ENCODE measurements at places on chromosomes 3 and 15.

- DNase-seq: no peak
These were observed 3.9 kb upstream of the PAK2 start for GRCh38 chr3:196735751-196736150.

DNA sequence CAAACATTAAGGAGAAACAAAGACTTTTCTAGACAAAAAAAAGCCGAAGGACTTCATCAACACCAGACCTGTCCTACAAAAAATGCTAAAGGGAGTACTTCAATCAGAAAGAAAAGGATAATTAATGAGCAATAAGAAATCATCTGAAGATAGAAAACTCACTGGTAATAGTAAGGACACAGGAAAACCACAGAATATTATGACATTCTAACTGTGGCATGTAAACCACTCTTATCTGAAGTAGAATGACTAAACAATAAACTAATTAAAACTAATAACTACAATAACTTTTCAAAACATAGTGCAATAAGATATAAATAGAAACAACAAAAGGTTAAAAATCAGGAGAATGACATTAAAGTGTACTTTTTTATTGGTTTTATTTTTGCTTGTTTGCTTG lies 584.5 kb upstream of the CCDC54 start:
- DNase-seq: no peak

GRCh38 chr3:78670746-78671145 lies 1097.1 kb downstream of the ROBO1 start:
- DNase-seq: no peak

DNA sequence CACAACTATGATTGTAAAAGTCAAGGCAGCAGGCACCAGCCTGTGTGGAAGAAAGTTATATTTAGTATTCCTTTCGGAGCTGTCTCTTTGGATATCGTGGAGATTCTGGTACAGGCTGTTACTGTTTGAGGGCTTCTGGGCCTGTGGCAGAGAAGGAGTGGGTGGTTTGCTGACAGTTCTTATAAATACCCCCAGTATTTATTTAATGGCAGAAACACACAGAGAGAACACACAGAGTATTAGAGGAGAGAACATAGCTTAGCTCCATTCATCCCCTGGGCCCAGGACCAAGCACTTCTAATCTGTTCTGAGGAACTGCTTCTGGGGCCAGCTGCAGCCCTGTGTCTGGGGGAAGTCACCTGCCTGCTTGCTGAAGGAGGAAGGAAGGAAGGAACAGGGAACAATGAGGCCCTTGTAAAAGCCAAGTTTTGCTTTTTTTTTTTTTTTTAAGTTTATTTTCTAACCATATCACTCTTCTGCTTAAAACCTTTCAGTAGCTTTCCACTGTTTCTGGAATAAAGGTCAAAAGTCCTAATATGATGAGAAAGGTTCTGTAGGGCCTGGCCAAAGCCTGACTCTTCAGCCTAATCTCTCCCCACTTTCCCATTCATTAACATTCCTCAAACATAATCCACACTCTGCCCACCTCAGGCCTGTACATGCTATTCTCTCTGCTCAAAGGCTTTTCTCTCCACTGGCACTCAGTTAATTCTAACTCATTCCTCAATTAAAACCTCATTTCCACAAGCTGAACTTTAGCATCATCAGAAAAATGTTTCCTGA lies 11.8 kb upstream of the PP2D1 start:
- no peak for DNase-seq

- no peak for DNase-seq
These were observed 579.3 kb upstream of the GRM7 start for GRCh38 chr3:6281662-6282061.

DNA sequence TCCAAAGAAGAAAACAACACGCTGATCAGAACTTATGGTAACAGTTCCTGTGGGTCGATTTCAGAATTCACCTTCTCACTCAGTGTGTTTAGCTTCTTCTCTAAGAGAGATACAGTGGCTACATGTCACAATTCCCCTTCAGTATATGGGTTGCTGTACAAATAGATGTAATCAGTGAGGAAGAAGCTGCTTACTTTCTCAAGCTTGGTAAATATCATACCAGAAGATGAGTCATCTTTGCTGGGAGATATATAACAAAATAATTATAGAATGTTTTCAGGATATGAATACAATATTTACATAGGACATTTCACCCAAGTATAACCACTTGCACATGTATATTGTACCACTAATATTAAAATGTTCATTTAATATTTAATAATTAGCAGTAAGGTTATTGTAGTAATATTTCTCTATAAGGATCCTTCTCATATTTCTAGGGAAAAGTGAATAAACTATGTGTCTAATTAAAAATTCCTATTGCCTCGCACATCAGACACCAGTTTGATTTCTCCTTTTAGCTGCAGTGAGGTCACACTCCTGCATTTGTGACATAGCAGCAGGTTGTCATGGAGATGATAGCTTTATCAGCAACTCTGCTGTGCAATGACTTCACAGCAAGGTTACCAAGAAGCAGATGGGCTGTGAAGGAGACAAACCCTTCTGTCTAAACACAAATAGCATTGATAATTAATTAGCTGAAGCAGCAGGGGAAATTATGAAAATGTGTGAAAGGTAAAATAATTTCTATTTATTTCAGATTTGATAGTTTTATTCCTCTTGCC lies 211.4 kb downstream of the TUSC7 start:
- DNase-seq: no peak

DNA sequence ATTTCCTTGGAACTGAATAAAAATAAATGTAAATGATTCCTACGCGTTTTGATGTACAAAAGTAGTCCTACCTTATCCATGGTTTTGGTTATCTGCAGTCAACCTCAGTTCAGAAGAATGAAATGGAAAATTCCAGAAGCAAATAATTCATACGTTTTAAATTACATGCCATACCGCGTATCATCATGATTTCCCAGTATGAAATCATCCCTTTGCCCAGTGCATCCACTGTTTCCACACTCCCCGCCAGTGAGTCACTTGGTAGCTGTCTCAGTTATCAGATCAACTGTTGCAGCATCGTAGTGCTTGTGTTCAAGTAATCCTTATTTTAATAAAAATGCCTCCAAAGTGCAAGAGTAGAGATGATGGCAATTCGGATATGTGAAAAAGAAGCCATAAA lies 9.1 kb upstream of the MFSD1 start:
- DNase-seq: no peak

DNA sequence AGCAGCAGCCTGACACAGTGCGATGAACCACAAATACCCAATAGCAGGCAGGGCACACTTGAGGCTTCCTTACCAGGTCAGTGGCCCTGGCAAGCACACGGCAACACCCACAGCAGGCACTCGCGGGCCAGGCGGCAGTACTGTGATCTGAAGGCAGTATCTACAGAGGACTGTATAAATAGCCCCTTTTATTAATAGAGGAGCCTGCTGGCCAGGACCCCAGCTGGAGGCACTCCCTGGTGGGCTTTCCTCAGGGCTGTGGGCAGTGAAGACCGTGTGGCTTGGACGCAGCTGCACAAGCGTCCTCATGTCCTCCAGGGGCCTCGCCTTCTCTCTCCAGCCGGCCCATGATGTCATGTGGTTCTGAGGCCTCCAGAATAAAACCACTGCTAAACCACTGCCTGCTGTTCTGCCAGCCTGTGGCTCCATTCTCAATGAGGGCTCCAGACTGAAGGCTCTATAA lies 44.1 kb downstream of the LRIG1 start:
- DNase-seq: no peak

GRCh38 chr3:157786618-157787017 lies 283.4 kb upstream of the VEPH1 start:
- DNase-seq: no peak

DNA sequence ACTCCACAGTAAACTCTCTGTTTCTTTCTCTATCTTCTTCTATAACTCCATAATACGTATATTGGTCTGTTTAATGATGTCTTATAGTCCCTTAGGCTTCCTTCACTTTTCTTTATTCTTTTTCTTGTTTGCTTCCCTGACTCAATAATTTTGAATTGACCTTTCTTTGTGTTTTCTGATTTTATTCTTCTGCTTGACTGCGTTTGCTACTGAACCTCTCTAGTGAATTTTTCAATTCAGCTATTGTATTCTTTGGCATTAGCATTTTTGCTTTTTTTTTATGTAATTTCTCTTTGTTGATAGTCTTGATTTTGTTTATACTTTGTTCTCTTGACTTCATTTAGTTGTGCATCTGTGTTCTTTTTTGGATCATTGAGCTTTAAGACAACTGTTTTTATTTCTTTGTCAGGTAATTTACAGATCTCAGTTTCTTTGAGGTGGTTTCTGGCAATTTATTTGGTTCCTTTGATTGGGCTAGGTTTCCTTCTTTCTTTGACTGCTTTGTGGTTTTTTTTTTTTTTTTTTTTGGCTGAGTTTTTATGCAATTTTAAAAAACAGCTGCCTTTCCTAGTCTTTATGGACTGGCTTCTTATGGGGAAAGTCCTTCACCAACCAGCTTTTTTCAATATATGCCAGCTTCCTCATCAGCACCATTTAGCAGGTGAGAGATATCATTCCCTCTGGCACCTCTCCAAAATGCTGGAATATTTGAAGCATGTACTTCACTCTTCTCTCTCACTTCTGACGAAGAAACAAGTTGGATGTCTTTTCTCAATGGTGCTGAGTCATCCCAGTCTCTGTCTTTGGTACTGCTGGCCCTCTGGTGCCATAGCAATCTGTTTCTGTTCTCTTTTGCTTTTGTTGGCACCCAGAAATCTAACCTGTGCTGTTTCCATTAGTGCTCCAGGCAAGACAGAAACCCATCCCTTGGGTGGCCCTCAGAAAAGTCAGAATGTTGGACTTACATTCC lies 17.6 kb downstream of the RSRC1 start:
- no peak for DNase-seq

DNA sequence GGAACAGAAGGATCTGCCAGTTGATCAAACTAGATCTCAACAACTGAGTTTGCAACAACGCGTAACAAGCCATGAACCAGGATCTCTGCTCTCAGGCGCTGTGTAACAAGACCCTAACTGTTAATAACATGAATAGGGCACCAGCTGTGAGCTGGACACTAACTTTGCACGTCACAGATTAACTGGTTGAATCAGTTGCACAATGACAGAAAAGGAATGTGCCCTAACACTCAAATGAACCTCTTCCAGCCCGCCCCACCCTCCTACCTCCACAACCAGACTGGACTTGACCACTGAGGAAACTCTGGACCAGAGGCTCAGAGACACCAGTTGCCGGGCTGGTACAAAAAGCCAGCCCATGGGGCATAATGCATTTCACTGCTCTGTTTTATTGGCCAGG lies 34.3 kb downstream of the MCF2L2 start:
- no peak for DNase-seq

DNA sequence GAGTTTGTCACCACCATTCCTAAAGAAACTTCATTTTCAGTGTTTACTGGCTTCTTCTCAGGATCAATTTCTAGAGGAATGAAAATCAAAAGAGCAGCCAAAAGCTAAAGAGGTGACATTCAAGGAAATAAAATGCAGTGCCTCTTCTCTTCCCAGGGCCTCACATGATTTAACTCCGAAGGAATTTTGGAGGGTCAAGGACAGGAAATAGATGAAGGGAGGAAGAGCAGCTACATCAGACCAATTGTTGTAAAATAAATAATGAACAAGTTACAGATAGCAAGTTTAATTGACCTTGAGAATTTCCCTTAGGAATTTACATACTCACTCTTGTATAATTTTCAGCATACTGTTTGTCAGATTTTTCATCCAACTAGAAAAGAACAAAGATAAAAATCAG lies 78.1 kb downstream of the LRRFIP2 start:
- no peak for DNase-seq

- DNase-seq: no peak
These were observed 6.3 kb upstream of the GALNT15 start for GRCh38 chr3:16168211-16168610.

DNA sequence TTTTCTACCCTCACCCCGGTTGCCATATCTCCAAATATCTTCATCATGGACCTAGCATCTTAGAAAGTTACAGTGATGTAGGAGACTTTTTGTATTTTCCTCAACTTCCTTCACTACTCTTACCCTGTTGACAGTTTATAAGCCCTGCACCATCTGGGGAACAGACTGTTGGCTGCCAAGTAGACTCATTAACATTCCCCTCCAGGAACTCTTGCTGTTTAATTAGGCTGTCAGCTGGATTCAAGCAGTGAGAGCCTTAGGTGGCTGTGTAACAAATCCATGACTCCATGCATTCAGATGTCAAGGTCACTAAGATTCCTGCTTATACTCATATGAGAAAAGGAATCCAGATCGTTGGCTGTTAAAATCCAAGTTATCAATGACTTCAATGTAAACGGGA lies 198.3 kb downstream of the NAALADL2 start:
- no peak for DNase-seq

DNA sequence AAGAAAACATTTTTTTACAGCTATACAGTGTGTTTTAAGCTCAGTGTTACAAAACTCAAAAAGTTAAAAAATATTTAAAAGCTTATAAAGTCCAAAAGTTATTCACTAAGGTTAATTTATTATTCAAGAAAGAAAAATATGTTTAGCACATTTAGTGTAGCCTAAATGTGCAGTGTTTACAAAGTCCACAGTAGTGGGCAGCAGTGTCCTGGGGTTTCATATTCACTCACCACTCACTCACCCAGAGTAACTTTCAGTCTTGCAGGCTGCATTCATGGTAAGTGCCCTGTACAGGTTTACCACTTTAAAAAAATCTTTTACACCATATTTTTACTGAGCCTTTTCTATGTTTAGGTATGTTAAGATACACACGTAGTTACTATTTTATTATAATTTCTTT lies 300.2 kb upstream of the TRIM42 start:
- DNase-seq: no peak

GRCh38 chr3:161137260-161137659 lies 32.1 kb upstream of the B3GALNT1 start:
- no peak for DNase-seq
